ENCODE measurements at places on chromosomes 6 and 20.

GRCh38 chr6:28947831-28948270 lies 24.1 kb upstream of the TRIM27 start:
- DNase-seq, result no peak

- DNase-seq, result no peak
Measured at GRCh38 chr6:40176152-40176551, 241.9 kb upstream of the MOCS1 start.

DNA sequence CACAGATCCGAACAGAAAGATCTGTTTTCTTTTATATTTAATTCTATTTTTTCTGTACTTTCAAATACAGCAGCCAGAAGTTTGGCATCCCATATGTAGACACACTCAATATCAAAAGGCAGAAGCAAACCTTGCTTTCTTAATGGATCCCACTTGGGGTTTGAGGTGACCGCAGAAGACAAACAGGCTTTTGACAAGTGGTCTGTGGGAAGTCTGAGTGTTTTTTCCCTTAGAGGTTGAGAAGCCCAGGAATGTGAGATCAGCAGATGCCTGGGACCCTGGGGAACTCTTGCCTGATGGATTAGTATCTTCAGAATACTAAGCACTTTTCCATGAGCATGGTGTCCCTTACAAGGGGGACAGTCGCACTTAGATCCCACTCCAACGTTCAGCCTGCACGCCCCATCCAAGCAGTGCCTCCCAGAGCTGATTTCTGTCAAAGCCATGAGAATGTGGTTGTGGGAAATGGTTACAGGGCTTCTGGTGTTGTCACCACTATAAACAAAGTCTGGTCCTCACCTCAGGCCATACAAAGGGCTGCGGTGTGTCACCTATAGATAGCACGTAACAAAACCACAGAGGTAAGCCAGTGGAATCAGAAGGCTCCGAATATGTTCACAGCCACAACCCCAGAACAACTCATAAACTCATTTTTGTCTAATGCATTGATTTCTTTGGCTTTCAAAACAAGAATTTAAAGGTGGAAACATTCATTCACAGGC lies 12.7 kb downstream of the IL17F start:
- DNase-seq, result no peak

DNA sequence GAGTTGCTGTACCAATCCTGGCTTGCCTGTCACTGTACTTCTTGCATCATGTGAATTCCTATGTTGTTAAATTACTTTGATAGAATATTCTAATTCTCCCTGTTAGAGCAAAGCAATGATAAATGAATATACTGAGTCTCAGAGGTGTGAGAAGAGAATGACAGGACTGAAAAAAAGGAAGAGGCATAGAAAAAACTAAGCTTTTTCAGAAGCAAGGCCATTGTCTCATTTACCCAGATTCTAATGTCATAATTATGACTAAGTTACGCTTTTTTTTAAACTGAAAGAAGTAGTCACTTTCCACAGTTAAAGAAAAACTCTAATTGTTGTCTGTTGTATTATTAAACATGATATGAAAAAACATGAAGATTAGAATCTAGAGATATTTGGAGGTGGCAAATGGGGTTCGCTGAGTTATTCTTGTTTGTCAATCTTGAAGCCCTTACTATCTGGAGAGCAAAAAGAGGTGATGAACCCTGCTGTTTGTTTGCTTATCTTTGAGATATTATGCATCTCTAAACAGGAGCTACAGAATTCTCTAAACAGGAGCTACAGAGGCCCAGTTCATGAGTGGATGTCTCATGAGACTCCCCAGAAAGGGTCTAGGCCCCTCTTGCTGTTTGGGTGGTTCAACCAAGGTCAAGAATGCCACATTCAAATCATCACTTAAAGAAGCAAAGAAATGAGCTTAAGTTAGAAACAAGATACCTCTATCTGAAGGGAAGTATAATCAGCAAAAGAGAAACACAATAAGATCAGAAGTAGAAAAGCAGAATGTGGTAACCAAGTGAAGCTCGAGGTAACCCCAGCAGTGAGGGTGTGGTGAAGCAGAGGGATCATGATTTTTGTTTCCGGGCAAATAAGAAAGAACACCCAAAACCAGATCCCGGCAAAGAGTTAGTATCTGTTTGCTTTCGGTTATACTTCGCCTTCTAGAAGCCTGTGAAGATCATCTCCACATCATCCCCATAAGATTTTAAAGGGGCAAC lies 33.3 kb upstream of the THEMIS start:
- DNase-seq, result no peak

DNA sequence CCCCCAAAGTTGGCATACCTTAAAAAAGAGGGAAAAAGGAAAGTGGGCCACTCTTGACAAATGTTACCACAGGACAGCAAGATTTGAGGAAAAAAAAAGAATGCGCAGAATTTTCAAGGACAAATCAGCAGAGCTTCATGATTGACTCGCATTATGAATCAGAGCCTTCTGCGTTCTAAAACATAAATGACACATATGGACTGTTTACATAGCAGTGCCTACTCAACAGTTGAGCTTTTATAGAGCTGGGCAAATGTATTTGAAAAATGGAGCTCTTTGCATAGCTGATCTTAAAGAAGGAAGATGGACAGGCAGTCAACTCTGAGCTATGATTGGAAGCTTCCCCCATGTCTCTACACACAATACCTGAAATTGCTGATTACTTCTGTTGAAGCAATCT lies 213.2 kb upstream of the NT5E start:
- no peak for DNase-seq

DNA sequence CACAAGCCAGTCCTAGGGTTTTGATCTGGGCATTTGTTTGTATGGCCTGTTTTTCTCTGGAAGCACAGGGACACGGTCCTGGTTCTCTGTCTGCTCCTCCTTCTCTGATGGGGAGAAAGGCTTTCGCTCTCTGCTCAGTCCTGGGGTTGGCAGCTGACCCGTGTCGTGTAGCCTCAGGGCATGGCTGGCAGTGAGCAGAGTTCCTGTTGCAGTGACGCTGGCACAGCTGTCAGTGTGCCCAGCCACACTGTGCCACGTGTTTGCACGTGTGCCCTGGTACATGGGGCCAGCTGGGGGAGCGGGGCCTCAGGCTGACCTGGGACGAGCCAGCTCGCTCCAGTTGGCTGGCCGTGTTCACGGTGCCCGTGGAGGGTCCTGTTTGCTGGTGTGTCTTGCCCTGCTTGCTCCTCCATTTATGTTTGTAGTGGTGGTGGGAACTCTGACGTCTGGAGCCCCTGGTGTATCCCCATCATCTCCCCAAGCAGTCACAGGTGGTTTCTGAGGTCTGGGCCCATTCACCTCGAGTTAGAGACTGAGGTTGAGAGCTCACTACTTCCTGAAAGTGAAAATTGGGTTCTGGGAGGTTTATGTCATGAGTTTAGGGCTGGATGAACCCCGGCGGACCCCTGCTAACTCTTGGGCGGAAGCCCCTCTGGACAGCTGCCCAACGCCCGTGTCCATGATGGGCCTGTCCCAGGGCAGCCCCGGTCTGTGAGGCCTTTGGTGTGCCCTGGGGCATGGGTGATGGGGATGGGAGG lies 10.2 kb upstream of the DNAJC5 start:
- DNase-seq, result no peak

- DNase-seq, result no peak
Measured at GRCh38 chr6:52994031-52994838, 849 bp downstream of the GSTA4 start.

GRCh38 chr6:110239526-110240274 lies 59.5 kb downstream of the CDC40 start:
- DNase-seq, result no peak

DNA sequence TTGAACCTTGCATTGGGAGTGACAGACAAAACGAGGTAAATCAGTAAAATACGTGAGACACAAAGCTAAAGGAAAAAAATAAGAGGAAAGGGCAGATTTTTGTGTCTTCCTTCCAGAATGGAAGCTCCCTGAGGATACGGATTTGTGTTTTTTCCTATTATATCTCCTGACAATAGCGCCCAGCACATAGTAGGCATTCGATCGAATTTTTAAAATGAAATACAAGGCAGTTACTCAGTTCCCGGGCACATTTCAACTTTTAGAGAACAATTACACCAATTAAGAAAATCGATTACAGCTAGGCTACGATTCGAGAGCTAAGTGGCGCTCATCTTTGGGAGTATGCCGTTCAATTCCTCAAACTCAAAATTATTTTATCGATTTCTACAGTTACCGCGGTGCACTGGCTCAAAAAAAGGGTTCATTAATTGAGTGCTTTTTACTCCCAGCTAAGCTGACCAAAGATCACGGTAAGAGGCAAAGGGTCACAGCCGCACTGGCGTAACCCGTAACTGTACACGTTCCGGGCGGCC lies 443 bp downstream of the RMND1 start:
- no peak for DNase-seq

DNA sequence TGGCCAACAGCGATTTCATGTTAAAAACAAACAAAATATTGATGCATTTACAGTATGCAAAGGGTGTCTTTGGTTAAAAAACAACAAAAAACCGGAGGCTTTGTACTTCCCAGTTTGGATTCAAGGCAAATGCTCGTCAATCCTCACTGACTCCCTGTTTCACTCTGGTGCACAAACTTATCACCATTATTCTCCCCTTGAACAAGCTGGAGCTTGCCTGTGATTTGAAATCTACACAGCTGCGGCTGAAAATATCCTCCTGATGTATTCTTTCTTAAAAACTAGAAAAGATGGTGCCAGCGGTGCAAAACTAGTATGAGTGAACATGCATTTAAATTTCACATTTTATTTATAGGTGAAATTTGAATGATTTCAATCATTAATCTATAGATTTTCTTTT lies 3.3 kb downstream of the PERP start:
- no peak for DNase-seq

- no peak for DNase-seq
Measured at GRCh38 chr6:107567643-107568042, 77.7 kb downstream of the SOBP start.

DNA sequence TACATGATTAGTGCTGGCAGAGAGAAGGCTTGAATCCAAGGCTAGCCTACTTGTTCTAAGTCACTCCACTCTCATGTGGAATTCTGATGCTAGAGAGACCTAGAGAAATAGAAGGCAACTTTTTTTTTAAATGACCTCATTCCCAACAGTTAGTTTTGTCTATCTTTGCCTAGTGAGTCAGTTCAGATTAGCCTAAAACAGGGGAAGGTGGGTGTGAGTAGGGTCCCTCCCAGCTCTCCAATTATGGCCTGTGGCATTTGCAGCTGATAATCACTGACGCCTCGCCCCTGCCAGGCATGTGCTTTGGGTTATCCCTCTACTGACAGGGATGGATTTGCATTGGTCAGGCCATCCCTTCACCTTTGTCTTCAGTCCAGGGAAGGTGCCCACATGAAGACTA lies 13.6 kb downstream of the TXLNB start:
- DNase-seq, result no peak

All from stimulated activated CD8-positive, alpha-beta memory T cell treated with anti-CD3 and anti-CD28 coated beads, Interleukin-2, amount 100 ng/mL, for 1 hour (primary cell).